ENCODE measurements at places on chromosomes 5 and 9.
A peak's percentile ranks its signal among the peaks of the same experiment; 100 is the strongest.

GRCh38 chr9:105142406-105143135 is 101.9 kb upstream of the SLC44A1 start:
- DNase-seq: peak; percentile 89

GRCh38 chr5:111968459-111968858 is 211.5 kb upstream of the NREP start:
- DNase-seq: peak; percentile 44

DNA sequence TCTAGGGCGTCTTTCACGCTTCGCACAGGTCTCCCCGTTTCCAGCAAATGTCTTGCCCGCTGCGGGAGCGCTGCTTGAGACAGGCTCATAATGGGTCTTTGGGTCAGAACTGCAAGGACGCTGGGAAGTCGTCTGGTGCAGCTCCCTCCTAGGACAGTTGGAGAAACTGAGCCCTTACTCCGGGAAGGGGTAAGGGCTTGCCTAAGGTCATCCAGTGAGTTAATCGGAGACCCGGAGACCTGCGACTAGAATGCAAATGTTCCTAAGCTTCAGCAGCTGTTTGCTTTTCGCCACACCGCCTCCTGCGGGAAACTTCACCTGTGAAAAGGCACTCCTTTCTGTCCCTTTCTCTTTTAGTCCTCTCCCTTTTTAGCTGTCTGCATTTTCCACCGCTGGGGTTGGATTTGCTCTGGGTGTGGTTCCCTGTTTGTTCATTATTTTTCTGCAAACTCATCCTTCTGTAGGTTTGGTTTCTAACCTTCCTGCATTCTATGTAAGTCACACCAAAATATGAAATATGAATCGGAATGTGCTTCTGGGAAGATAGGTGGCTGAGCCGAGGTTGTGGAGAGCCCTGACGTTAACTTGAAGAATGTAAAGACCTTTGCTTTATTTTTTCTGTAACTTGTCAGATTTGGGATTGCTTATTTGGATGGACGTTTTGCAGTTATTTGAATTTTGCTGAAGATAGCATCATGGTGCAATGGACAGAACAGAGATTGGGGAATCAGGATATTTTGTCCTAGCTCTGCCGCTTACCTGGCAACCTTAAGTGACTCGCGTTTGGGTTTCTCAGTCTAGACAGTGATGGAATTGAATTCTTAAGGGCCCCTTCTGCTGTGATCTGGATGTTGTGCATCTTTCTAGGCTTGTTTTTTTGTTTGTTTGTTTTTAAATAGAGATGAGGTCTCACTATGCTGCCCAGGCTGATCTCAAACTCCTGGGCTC is 909 bp downstream of the SLC36A1 start:
- DNase-seq: no peak

DNA sequence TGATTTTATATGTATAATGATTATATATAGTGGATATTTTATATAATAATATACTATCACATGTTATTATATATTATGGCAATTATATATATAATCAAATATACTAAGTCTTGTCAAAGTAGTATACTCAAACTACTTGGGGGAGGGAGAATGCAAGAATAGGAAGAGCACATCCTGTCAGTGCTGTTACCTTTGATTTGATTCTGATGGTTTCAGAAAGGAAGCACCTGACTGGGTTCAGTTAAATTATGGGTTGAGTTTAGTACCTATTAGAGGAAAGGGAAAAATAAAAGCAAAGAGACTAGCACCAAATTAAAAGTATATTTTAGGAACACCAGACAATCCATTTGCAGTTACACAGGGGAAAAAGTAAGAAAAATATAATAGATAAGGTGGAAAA is 107.6 kb downstream of the GRIA1 start:
- no peak for DNase-seq

GRCh38 chr5:108703313-108703712 is 44.4 kb upstream of the FER start:
- no peak for DNase-seq

- peak; percentile 99 for DNase-seq
These were observed 66.0 kb upstream of the KLF9 start for GRCh38 chr9:70480405-70480980.

GRCh38 chr9:35646153-35646532 is 4.6 kb downstream of the SIT1 start:
- DNase-seq: no peak

DNA sequence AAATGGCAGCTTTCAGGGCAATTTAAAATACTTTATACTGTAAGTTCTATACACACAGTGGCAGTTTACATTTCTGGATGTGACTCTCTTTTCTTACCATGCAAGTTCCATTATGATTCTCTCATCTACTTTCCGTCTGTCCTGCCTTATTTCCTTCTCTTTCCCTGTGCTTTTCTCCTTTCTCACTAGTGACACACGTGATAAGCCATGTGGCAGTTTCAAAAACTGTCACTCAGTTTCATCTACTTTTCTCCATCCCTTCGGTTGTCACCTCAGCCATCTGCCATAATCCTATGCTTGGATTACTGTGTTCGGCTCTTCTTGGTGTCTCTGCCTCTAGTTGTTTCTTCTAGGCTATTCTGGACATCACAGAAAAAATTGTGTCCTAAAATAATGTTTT is 46.8 kb upstream of the ATG10 start:
- DNase-seq: no peak

DNA sequence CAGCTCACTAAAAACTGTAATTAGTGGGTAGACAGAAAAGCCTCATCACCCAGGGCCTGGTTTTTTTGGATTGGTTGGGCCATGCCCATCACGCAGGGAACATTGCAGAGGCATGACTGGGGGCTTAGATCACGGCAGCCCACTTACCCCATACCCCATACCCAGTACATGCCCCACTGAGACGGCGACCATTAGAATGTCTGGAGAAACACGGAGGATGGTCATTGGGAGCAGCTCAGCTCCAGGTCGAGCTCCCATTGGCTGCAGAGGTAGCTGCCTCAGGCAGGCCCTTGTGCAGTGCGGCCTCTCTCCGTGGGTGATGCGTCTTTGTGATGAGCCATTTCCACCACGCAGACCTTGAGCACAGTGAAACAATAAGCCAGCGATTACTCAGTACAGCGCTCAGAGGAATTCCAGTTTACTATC is 204.0 kb downstream of the GADD45G start:
- DNase-seq: peak; percentile 40

DNA sequence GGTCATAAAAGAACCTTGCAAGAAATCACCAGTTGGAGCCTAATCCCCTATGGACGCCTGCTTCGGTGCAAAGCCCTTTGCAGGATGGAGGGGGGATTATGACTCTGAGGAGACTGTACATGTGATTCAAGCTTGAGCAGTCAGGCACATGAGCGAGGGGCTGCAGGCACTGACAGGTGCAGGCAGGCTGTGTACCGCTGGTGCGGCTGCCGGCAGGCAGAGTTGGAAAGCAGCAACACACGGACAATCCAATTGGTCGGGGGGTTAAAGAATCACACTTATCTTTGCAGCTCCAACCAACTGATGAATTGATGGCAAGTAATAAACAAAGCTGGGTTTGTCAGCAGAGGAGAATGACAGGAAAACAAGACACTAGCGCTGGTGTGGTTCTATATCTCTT is 5.7 kb downstream of the WHRN start:
- no peak for DNase-seq

- no peak for DNase-seq
These were observed 34.0 kb downstream of the DAP start for GRCh38 chr5:10726913-10727517.

DNA sequence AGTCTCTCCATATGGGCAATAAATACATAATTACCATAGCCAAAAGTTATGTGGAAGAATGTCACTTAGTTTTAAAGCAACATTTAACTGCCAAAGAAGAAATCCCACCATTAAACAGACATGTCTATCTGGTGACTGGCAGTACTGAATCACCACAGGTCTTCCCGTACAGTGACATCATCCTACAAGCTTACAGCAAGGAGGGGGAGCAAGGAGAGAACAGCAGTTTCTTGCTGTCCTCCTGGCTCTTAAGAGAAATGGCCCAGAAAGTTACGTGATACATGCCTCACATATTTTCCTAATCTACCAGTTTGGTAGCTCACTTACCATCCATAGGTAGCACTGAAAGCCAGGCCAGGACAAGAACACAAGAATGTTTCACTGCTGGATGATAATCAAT is 671.0 kb downstream of the DMRTA1 start:
- peak; percentile 79 for DNase-seq

DNA sequence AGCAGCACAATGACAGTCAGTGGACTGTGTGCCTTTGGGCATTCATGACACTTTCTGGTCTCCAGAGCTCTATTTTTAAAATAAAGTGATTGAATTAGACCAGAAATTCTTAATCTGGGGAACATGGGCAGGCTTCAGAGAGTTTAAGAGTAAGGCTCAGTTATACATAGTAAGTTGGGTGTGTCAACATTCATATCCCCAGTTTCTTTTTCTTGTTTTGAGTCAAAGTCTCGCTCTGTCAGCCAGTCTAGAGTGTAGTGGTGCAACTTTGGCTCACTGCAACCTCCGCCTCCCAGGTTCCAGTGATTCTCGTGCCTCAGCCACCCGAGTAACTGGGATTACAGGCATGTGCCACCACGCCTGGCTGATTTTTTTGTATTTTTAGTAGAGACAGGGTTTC is 13.7 kb upstream of the KIF4B start:
- DNase-seq: no peak

GRCh38 chr9:124843456-124844034 is 9.7 kb upstream of the WDR38 start:
- DNase-seq: no peak

DNA sequence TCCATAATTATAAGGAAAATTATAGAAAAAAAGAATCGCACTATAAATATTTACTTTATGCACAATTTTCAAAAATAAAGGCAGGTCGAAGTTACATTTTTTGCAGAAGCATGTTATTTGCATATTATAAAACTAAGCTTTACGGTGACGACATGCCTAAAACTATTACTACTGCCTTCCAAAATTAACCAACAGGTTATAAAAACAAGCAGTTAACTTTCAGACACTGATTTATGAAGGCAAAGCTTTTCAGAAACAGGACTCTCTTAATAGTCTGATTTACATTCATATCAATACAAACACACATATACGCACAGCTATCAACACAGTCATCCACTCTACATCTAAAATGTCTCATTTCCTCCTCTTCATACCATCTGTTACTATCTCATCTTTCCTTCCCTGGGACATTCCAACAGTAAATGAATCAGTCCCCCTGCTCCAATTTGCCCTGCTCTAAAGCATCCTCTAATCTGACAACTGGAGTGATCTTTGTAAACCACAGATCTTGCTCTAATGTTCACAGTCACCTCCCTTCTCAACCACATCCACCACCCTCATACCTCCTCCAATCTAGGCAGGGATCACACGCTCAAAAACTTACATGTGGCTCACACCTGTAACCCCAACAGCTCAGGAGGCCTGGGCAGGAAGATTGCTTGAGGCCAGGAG is 21.6 kb downstream of the FBXW11 start:
- peak; percentile 97 for DNase-seq

DNA sequence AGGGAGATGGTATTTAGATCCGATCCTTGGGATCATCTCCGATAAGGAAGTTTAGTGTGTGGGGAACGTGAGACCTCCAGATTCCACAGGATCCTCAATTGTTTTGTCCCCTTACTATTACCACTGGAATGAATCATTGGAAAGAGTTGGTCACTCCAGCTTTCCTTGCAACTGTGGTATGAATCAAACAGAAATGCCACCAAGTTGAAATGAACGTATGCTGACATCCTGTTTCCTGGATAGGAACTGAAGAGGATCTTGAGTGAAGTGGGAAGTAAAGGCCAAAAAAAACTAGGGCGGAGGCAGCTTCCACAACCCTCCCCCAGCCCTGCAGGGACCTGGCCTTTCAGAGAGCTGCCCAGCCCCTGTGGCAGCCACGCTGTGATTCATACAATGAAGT is 23.9 kb downstream of the IRX1 start:
- no peak for DNase-seq

GRCh38 chr9:122051351-122052321 is 41.5 kb downstream of the TTLL11 start:
- DNase-seq: peak; percentile 65

- no peak for DNase-seq
These were observed 560.6 kb downstream of the PTPRD start for GRCh38 chr9:10052181-10052580.

GRCh38 chr5:37637165-37637845 is 202.5 kb downstream of the GDNF start:
- peak; percentile 28 for DNase-seq

DNA sequence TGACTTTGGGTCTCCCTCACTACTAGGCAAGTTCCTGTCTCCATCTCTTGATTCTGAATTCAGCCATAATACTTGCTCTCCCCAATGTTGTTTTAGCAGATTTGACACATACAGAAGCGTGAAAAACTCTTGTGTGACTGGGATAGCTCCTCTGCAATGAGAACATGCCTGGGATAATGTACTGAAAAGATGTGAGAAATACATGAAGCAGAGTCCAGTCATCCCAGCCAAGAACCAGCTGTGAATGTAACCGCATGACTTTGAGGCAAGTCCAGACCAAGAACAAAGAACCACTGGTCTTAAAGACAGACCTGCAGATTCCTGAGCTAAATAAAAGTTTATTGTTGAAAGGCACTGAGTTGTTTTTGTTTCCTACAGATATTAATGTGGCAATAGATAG is 135.0 kb downstream of the NMUR2 start:
- DNase-seq: no peak

DNA sequence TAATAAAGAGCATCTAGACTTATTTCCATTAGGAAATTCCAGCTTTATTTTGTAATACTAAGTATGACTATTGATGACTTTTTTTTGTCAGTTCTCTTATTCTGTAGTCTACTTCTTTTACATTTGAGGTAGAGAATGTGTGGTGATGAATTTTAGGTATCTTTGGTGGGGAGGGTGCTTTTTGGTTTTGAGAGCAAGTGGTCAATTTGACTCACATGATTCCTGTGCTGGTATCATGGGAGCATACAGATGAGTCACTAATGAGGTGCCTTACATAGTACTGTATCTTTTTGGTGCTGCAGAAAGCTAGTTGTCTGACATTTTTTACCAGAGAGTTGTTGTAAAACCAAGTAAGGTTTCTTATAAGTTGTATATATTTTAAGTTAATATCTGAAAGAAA is 35.3 kb downstream of the ERBIN start:
- DNase-seq: peak; percentile 60

GRCh38 chr5:178546675-178547033 is 43.5 kb downstream of the COL23A1 start:
- no peak for DNase-seq

DNA sequence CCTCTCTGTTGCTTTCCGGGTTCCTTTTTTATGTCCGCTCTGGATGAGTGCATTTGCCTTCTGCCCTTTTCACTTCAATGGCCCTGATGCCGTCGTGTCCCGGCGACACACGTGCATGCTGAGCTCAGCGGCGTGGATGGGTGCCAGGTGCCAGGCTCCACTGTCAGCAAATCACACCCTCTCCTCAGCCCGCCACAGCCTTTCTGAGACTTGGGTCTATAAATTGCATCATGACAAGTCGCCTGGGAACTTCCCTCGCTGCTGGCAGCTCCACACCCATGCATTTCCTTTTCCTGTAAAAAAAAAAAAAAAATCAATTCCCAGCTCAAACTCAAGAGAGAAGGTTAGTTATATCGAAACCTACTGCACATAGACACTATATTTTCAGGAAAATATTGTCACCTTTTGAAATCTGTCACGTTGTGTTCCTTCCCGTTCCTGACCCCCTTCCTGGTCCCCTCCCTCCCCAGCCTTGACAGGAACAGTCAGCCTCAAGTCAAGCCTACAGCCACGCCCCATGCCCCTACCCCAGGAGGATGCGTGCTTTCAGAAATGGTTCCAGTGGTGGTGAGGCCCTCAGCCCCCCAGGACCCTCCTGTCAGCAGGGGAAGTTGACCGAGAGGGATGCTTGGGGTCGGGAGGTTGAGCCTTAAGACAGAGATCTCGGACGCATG is 110.3 kb upstream of the PTCH1 start:
- no peak for DNase-seq

- peak; percentile 18 for DNase-seq
These were observed 632.5 kb downstream of the ISL1 start for GRCh38 chr5:52015760-52016159.

GRCh38 chr5:161333194-161333880 is 213.2 kb downstream of the GABRB2 start:
- no peak for DNase-seq
